ENCODE measurements at places on chromosomes 2 and 18. TPM values are rescaled to one million over a fixed set of nuclear protein-coding genes. Genes with fewer than 3 reads are reported as not detected.

- DNase-seq: no peak
Measured at GRCh38 chr2:206259376-206260187, 14.9 kb upstream of the ZDBF2 start.

Gene MSTN
- total RNA-seq: 0.18 TPM

Gene CENPA
- 1.7 TPM for total RNA-seq

- no peak for DNase-seq
Measured at GRCh38 chr2:39994151-39994550, 215.1 kb upstream of the THUMPD2 start.

- no peak for DNase-seq
Measured at GRCh38 chr2:89848114-89848513, 1156.6 kb downstream of the RPIA start.

- no peak for DNase-seq
Measured at GRCh38 chr2:51734115-51734514, 702.2 kb upstream of the NRXN1 start.

Gene CYBRD1
- 262 TPM for total RNA-seq

Gene CFAP65
- total RNA-seq: 7.6 TPM

Gene EIF5B
- total RNA-seq: 31.0 TPM

GRCh38 chr2:9313443-9313842 is 106.8 kb downstream of the ASAP2 start:
- no peak for DNase-seq

- no peak for DNase-seq
Measured at GRCh38 chr2:230267059-230267458, 41.5 kb downstream of the SP140 start.

DNA sequence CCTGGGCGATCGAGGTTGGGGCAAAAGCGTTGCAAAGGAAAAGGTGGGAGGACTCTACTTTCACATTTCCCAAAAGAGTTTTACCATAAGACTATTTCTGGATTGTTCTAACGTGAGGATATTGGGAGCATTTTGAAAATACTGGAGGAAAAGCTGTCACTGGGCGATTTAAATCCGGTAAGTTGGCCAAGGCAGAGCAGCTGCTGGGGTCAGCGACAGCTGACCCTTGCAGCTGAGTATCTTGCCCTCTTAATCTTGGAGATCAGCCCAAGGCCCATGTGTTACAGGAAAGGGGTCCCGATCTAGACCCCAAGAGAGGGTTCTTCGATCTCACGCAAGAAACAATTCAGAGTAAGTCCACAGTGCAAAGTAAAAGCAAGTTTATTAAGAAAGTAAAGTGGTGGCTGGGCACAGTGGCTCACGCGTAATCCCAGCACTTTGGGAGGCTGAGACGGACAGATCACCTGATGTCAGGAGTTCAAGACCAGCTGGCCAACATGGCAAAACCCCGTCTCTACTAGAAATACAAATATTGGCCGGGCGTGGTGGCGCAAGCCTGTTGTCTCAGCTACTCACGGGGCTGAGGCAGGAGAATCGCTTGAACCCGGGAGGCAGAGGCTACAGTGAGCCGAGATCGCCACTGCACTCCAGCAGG is 964 bp upstream of the ST3GAL5 start:
- DNase-seq: peak; percentile 69

GRCh38 chr2:160326786-160327185 is 126.7 kb upstream of the ITGB6 start:
- DNase-seq: no peak

DNA sequence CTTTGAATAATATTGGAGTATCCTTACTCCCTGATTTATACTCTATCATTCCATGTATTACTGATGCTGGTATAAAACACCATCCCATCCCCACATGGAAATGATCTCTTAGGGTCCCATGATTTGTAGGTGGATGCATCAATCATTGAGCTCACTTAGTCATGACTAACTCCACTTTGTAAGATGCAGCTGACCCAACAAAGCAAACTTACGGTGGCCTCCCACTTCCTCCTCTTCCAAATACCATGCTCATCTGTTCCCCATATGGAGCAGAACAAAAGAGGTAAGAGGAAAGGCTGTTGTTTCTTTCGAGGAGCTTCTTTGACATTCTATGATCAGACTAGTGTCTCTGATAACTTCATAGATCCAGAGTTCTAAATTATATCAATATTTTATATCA is 640.2 kb upstream of the SLC39A10 start:
- no peak for DNase-seq

GRCh38 chr18:58618822-58619595 is 9.9 kb downstream of the ALPK2 start:
- DNase-seq: no peak

Gene UGT1A8
- not detected for total RNA-seq

DNA sequence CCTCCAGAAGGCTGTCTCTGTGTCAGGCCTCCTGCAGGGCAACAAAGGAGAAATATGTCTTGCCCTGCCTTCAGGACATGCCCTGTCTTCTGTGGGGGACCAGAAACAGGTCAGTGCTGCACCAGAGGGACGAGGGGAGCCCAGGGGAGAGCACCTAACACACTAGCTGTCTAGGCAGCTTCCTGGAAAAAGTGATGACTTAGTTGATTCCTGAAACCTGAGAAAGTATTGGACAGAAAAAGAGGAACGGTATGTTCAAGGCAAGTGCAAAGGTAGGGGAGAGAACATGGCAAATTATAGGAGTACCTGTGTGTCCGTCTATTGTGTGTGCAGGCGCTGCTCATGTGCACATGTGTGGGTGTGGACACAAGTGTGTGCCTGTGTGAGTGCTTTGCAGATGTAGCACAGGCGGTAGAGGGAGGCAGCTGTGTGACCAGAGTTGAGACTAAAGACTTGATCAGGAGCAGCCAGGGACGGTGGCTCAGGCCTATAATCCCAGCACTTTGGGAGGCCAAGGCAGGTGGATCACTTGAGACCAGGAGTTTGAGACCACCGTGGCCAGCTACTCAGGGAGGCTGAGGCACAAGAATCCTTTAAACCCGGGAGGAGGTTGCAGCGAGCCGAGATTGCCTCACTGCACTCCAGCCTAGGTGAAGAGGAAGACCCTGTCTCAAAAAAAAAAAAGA is 119.5 kb downstream of the GYPC start:
- DNase-seq: no peak

Gene SFT2D3
- 7.4 TPM for total RNA-seq

DNA sequence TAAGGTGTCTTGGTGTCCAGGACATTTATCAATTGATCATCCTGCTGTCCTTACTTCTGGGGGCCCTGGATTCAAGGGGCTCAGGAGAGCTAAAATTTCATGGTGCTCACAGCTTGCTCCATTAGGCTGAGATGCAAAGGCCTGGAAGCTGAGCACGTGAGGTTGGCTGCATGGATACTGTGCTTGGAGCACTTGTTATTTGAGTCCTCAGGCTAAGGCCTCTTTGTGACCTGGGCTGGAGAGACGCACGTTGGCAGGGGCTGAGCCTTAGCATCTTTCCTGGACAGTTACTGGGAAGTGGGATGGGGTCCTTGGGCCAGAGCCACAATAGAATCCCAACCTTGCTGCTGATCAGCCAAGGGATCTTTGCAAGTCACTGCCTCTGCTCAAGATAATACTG is 151.2 kb upstream of the HS6ST1 start:
- DNase-seq: no peak

DNA sequence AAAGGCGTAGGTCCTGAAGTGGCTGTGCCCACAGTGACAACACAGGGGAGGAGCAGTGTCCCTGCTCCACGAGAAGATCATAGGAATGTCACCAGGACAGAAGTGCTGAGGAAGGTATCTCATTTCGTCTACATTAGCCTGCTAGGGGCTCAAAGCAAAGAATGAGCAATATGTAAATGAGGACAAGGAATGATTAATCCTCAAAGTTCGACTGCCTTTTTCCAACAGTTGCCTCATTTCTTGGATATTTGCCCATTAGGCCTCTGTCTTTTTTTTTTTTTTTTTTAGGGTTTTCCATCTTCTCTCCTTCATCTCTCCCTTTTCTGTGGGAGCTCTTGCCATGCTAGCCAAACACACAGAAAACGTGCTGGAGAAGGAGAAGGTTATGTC is 105.2 kb upstream of the ARHGAP28 start:
- DNase-seq: no peak

DNA sequence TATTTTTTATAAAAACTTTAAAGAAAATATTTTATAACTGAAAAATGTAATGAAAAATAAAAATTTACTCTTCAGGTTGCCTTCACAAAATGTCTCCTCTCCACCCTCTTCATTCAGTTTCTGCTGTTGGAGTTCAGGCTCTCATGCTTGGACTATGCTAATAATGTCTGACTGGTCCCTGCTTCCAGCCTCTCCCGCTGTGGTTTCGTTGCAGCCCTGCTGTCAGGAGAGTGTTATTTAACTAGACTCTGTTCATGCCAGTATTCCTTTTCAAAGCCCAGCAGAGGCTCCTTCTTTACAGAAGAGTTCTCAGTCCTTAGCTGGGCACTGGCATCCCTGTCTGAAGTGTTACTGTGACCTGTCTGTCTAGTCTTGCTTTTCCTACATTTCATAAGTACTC is 40.4 kb downstream of the CLIP4 start:
- no peak for DNase-seq

Gene NEU4
- not detected for total RNA-seq

Gene TBR1
- total RNA-seq: not detected

Gene FBXO48
- total RNA-seq: 2.3 TPM

Gene PPP1R1C
- total RNA-seq: 2.9 TPM

DNA sequence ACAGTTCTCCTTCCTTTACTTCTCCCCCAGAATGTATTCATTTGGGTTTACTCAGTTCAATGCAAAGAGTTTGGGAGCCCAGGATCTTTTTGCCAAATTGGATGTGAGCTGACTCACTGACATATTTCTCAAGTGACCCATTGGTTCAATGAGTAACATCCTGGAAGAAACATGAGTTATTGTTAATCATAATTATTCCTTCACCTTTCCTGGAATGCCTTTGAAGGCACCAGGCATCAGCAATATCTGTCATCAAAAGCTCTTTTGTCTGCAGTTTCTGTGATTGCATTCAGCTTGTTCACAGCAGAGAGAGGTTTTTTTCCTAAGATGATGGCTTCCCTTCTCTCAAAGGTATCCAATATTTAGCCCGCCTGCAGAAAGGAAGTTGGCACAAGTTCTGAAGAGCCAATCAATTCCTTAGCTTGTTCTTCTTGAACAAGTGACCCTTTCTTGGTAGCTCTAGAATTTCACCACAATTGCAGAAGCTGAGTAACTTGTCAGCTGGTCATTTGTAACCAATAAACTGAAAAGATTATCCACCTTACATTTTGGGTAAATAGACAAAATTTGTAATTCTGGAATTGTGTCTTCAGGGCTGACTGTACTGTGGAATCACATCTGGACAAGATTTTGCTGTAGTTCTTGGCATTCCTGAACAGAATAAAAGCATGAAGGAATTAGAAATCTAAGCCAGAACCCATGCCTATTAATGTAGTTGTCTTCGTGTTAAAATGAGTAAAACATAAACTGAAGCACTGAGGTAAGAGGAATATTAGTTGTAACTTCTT is 72.2 kb upstream of the TMEM17 start:
- DNase-seq: no peak

Gene MAB21L4
- 17.0 TPM for total RNA-seq

- DNase-seq: no peak
Measured at GRCh38 chr2:220835583-220835982, 736.5 kb downstream of the EPHA4 start.

DNA sequence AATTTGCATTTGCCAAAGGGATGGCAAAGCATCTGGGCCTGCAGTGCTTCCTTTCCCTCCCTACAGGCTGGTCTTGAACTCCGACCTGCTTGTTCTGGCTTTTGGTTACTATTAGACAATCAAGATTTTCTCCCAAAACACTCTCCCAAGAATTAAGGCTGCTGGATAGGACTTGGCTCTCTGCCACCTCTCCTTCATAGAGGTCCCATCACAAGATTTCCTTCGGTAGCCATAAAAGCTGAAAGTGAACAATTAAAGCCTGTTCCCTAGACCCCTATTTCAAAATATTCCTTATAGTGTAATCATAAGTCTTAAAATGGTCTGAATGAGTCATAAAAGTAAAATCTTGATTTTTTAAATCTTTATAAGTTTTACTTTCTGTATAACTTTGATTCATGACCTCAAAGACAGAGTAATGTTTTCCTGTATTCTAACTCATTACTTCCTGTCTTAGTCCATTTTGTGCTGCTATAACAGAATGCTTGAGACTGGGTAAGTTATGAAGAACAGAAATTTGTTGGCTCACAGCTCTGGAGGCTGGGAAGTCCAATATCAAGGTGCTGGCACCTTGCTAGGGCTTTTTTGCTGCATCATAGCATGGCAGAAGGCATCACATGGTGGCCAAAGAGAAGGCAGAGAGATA is 37.8 kb upstream of the TNP1 start:
- no peak for DNase-seq

Gene TWIST2
- 8.4 TPM for total RNA-seq

Gene SCN3A
- 1.4 TPM for total RNA-seq

Gene ZFP36L2
- 136 TPM for total RNA-seq

Gene VIL1
- 0.41 TPM for total RNA-seq

Gene GALNT14
- 0.83 TPM for total RNA-seq

Gene SCN9A
- total RNA-seq: 13.6 TPM

Gene ARPC2
- total RNA-seq: 382 TPM

Gene RIT2
- total RNA-seq: not detected

GRCh38 chr2:23651187-23652080 is 266.5 kb downstream of the KLHL29 start:
- DNase-seq: no peak

Gene SCTR
- total RNA-seq: 13.2 TPM

DNA sequence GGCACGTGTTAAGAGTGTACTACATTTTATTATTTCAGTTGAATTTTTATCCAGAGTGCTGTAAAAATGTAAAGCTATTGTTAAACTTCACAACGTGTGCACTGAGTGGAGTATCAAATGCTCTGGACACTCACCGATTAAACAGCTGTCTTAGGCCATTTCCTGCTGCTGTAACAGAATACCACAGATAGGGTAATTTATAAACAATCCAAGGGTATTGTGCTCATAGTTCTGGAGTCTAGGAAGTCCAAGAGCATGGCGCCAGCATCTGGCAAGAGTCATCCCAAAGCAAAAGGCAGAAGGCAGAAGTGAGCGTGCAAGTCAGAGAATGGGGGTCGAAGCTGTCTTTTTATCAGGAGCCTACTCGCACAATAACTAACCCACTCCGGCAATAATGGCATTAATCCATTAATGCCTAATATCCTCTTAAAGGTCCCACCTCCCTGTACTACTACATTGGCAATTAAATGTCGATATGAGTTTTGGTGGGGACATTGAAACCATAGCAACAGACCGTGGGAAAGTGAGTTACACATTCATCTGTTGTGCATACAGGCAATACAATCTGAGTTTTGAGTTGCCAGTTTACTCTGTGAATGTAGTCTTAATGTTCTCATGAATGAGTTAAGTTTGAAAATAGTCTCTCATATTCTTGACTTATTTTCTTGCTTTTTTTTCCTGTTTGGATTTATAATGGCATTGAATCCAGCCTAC is 64.8 kb downstream of the ARMC9 start:
- no peak for DNase-seq

Gene CAPN14
- total RNA-seq: 0.15 TPM

Gene FEZ2
- total RNA-seq: 44.0 TPM

Gene IL1RL1
- total RNA-seq: 69.6 TPM

- no peak for DNase-seq
Measured at GRCh38 chr2:56049233-56049845, 125.8 kb upstream of the EFEMP1 start.

DNA sequence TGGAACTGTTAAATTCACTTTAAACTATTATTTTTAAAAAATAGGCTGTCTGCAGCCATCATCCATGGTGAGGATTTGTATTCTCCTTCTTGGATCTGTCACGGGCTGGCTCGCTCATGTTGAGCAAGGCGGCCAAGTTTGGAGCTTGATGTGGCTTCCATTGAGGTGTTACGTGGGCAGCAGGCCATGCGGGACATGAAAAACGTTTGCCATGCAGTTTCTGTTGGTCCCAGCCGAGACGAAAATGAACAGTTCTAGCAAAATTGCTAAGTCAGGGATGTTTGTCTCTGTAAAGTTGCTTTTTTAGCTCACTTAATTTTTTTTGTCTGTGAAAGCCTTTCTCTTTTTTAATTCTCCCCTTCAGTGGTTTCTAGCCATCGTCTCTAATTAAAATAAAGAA is 70.2 kb upstream of the MGAT5 start:
- DNase-seq: no peak
